ENCODE measurements at places on chromosomes 11 and 22.

DNA sequence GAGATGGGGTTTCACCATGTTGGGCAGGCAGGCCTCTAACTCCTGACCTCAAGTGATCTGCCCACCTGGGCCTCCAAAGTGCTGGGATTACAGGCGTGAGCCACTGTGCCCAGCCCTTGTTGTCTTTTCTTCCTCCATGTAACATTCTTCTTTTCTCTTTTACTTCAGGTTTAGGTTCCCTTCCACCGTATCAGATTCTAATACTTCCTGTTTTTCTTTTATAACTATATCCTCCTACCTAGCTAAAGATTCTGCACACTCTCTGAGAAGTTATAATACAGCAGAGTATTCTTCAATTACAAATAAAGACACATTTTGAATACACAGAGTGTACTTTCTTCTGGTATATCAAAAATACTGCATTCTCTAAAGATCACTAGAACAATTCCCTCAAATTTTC lies 33.2 kb upstream of the GAB2 start:
- DNase-seq, result no peak

GRCh38 chr11:125390946-125391345 lies 105.1 kb downstream of the FEZ1 start:
- DNase-seq, result no peak

GRCh38 chr22:47245786-47246185 lies 483.3 kb downstream of the TBC1D22A start:
- DNase-seq, result no peak

DNA sequence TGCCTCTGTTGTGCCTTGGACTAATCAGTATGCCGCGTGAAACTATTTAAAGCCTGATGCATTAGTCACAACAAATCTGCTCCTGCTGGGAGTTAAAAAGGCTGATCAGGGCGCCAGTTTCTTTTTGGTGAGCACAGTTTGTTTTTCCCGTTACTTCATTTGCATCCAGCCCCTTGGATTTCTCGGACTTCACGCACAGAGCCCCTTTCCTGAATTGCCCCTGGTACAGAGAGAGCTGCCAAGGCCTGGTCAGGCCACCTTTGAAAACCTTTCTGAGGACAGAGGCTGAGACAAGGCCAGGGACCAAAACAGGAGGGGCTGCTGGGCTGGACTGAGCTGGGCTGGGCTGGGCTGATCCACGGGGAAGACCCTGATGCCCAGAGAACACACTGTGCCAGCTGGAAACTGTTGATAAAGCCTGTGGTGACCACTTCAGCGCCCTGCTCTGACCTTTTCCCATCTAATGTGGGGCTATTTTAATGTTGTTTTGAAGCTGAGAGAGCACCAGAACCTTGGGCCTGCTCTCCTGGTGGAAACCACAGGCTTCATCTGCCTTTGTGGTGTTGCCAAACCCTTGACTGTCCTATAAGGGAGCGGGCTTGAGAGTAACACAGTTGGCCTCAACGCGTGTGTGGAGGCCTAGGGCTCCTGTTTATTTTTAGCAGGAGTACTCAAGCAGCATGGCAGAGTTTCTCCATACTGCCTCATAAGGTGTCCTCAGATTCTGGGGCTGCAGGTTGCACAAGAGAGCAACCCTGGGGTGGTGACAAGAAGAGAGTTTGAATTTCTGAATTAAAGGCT lies 44.2 kb downstream of the NAV2 start:
- no peak for DNase-seq

DNA sequence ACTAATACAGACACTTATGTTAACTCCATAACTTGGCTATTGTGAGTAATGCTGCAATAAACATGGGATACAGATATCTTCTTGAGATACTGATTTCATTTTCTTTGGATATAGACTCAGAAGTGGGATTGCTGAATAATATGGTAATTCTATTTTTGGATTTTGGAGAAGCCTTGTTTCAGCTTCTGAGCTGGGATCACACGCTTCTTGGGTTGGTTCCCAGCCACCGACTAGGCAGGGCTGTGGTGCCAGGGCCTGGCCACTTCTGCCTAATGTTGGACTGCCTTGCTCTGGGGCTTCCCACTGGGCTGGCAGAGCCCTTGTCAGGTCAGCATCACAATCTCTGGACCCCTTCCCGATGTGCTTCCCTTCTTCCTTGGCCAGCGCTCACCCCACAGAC lies 14.0 kb upstream of the MCHR1 start:
- DNase-seq, result no peak

GRCh38 chr11:123362941-123363340 lies 67.1 kb upstream of the GRAMD1B start:
- no peak for DNase-seq

DNA sequence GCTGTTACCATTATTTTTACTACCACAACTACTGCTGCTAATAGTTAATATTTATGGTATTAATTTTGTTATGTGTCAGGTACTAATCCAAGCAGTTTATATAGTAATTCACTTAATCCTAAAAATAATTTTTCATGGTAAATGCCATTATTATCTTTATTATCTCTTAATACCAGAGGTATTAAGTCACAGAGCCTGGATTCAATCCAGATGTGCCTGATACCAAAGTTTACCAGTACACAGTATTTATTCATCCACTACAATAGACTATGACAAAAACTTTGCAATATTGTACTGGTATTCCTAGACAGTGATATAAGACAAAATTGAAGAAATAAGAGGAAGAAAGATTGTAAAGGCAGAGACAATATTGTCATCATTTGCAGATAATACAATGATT lies 24.5 kb downstream of the MAP6 start:
- no peak for DNase-seq

DNA sequence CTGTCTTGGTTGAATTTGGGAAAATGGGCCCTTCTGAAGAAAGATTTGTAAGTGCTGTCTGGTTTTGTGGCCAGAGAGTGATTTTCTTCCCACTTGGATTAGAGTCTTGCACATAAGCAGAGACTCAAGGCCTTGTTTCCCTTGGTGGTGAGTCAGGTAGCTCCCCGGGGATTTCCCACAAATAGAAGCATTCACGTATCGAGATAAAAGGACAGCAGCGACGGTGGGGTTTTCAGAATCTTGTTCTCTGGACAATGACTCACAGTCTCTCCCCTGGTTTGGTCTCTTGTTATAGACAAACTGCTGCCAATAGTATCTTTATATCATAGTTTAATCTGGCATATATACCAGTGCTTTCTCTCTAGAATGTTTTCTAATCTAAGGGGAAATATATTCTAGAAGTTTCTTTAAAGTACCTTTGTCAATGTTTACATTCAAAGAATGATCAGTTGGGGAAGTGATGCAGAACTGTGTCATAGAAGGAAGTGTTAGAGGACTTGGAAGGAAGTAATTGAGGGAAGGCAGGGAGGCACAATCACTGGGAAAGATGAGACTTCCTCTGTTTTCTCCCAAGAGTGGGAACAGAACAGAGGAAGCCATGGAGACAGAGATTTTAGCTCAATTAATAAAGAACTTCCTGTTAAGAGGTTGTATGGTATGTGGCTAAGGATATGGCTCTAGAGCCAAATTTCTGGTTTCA lies 18.1 kb downstream of the POLA2 start:
- DNase-seq, result peak; percentile 92

DNA sequence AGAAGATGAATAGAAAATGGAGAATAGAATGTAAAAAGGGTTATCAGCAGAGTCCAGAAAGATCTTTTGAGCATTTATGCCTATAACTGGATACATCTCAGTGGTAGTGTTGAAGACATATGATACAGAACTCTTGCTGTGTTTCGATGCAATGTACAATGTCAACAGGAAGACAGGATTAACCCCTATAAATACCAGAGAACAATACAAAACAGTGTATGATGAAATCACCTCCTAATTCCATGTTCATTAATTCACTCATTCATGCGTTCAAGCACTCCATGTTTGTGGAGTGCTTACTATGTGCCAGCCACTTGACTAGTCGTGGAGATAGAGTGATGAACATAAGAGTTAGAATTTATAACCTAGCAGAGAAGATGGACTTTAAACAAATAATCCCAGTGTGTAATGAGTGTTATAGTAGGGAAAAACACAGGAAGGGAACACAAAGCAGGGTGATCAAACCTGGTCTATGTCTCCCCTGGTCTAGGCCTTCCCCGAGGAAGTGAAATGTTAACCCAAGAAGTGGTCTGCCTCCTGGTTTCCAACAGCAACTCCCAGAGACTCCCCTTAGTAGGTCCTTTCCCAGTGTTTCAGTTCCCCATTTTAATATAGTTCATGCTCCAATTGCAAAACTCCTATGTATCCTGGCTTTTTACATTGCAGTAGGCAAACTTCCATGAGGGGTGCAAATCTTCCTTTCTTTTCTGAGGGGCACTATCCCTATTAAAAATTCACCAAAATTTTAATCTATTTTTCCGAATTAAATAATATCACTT lies 9.1 kb upstream of the SESN3 start:
- DNase-seq, result no peak

GRCh38 chr11:31449040-31449439 lies 60.4 kb downstream of the IMMP1L start:
- no peak for DNase-seq

- peak; percentile 41 for DNase-seq
Observed at GRCh38 chr22:26610996-26611395, 6.8 kb downstream of the CRYBB1 start.

GRCh38 chr11:112542479-112542878 lies 281.8 kb upstream of the PLET1 start:
- DNase-seq, result no peak

GRCh38 chr22:46102752-46103151 lies 47.6 kb upstream of the PPARA start:
- DNase-seq, result no peak

DNA sequence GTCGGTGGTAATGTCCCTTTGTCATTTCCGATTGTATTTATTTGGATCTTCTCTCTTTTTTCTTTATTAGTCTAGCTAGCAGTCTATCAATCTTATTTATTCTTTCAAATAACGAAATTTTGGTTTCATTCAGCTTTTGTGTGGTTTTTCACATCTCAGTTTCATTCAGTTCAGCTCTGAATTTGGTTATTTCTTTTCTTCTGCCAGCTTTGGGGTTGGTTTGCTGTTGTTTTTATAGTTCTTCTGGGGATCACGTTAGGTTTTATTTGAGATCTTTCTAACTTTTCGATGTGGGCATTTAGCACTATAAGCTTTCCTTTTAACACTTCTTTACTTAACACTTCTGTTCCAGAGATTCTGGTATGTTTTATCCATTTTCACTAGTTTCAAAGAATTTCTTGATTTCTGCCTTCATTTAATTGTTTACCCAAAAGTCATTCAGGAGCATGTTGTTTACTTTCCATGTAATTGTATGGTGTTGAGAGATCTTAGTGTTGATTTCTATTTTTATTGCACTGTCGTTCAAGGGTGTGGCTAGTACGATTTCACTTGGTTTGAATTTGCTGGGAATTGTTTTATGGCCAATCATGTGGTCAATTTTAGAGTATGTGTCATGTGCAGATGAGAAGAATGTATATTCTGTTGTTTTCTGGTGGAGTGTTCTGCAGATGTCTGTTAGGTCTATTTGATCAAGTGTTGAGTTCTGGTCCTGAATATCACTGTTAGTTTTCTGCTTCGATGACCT lies 7.7 kb upstream of the SCGB1D1 start:
- DNase-seq, result no peak

GRCh38 chr11:119797123-119797611 lies 68.2 kb upstream of the NECTIN1 start:
- DNase-seq, result no peak

GRCh38 chr11:17780668-17781067 lies 46.1 kb downstream of the KCNC1 start:
- DNase-seq, result no peak

DNA sequence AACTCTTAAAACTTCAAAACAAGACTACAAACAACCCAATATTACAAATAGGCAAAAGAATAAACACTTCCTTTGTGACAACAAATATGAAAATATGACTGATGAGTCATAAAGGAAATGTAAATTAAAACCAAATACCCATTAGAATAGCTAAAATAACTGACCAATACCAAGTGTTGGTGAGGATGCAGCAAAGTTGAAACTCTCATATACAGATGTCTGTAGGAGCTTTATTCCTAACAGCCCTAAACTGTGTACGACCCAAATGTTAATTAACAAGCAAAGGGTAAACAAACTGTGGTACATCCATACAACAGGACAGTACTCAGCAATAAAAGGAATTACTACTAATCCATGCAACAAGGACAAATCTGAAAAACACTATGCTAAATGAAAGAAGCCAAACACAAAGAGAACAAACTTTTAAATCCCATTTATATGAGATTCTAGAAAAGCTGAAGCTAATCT lies 43.0 kb downstream of the MAPK1 start:
- DNase-seq, result no peak

DNA sequence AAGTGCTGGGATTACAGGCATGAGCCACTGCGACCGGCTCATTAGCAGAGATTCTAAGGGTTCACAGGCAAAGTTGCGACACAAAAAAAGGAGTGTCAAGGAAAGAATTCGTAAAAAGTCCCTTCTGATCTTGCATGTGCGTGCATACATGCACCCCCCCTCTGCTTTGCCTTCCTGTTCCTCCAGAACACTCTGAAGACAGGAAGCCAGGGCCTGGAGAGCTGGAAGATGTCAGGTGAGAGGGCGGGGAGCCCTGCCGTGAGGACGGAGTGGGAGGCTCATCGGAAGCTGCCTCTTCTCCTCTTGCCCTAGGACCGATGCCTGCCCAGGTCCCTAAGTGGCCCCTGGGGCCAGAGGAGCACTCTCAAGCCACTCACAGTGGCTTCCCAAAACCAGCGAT lies 89.1 kb downstream of the LARGE1 start:
- no peak for DNase-seq

- DNase-seq, result no peak
Observed at GRCh38 chr11:77698896-77699295, 61.3 kb upstream of the CLNS1A start.

GRCh38 chr11:61516191-61516590 lies 7.6 kb downstream of the LRRC10B start:
- DNase-seq, result no peak

GRCh38 chr22:38403812-38404211 lies 51.2 kb downstream of the KCNJ4 start:
- no peak for DNase-seq

GRCh38 chr11:46520971-46521745 lies 72.7 kb downstream of the AMBRA1 start:
- peak; percentile 77 for DNase-seq

DNA sequence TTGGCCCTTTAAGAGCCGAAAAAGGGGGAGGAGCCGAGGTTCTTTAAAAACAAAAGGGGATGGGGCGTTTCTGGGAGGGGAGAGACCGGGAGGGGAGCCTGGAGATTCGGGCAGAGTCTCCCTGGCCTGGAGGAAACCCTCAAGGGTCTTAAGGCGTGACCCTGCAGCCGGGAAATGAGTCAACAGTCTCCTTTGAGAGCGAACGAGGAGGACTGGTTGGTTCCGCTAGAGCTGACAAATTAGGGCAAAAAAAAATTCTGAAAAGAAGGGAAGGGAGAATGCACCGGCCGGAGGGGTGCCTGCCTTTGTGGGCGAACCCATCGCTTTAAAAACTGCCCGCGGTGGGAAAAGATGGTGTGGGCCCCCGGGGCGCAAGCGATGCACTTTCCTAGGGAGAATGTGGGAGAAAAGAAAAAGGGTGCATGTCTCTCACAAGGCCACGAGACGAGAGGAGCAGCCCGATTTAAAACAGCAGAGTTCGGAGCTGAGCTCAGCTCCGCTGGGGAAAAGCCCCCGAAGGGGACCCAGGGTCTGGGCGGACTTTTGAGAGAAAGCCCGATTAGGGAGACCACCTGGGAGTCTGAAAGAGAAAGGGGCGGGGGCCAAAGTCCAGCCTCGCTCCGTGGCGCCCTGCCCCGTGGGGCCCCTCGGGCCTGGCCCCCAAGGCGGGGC lies 874 bp downstream of the ZFTA start:
- DNase-seq, result peak; percentile 62
